Stimulated activated naive CD8-positive, alpha-beta T cell treated with anti-CD3 and anti-CD28 coated beads, Interleukin-15, Interleukin-2, amounts not matched to agents 100 U/mL and 50 U/mL, for 24 hours (primary cell): ENCODE measurements at places on chromosomes 6 and 20.

- no peak for DNase-seq
Measured at GRCh38 chr6:46526607-46527006, 35.4 kb upstream of the RCAN2 start.

GRCh38 chr6:32716396-32716795, 24.8 kb upstream of the HLA-DQA2 start:
- DNase-seq, result no peak

- DNase-seq, result no peak
Measured at GRCh38 chr20:25637247-25637646, 13.4 kb upstream of the NANP start.

DNA sequence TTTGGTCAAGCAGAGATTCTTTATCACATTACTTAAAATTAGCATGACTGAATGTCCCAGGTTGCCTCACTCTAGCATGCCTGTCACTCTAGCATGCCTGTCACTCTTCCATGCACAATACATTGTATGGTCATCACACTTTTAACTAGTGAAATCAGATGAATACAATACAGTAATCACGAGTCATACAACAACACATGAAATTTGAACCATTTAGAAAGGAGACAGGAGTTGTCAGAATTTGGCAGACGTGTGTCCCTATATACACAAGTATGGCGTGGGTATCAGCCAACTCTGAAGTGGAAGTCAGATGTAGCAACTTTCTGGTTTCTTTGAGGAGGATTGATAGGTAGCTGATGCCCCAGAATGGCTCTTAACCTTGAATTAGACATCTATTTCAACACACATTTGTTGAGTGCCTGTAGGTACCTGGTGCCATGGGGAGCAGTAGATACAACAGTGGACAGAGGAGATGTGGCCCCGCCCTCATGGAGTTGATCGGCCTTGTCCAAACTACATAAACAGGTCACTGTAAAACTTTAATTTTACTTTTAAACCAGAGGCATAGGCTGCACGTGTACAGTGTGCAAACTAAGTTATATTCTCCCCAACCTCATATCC, 116.1 kb upstream of the TIAM2 start:
- DNase-seq, result no peak

- DNase-seq, result no peak
Measured at GRCh38 chr6:3517350-3517749, 60.5 kb upstream of the SLC22A23 start.

DNA sequence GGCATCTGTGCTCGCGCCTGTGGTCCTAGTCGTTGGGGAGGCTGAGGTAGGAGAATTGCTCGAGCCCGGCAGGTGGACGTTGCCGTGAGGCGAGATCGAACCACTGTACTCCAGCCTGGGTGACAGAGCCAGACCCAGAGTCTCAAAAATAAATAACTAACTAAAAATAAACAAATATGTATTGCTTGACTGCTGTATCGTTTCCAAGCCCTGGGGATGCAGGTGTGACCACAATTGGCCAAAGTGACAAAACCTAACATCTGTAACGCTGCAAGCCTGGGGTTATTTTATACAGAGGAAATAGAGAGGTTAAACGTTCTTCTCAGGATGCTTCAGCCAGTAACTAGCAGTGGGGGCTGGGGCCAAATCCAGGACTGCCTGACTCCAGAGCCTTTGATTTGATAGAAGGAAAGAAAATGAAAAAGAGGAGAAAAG, 1.9 kb upstream of the SRSF3 start:
- no peak for DNase-seq

DNA sequence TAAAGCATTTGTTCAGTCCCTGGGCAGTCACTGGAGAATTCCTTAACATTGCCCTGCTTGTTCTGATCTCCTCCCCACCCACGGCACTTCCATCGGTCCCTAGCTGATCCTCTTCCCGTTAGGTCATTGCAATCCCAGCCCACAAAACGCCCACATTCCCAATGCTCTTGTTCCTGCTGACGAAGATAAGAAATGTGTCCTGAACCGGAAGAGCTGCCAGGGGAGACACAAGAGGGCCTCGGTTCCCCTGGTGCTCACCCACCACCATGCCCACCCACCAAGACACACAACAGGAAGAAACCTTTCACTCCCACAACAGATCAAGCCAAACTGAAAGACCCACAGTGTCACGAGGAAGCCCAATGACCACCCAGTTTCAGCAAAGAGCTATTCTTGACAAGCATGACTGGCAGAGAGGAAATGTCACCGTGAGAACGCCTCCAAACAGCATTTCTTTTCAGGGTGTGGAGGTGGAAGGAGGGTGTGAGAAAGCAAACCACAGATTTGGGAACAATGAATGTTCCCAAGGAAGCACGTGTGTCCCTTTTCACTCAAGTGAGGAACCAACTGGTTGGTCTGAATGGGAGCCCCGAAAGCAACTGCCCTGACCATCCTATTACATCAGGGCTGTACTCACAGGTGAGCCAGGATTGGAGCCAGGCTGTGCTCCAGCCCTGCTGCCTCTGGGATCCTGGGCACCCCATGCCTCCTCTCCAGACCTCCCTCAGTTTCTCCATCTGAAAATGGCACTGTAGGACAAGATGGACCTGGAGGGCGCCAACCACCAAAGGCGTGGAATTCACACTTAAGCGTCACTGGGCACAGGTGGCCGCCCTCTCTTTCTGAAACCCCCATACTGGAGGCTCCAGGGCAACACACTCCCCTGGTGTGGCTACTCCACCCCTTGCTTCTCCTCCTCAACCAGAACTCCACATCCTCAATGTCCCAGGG, 97.5 kb downstream of the ZMYND8 start:
- DNase-seq, result no peak

DNA sequence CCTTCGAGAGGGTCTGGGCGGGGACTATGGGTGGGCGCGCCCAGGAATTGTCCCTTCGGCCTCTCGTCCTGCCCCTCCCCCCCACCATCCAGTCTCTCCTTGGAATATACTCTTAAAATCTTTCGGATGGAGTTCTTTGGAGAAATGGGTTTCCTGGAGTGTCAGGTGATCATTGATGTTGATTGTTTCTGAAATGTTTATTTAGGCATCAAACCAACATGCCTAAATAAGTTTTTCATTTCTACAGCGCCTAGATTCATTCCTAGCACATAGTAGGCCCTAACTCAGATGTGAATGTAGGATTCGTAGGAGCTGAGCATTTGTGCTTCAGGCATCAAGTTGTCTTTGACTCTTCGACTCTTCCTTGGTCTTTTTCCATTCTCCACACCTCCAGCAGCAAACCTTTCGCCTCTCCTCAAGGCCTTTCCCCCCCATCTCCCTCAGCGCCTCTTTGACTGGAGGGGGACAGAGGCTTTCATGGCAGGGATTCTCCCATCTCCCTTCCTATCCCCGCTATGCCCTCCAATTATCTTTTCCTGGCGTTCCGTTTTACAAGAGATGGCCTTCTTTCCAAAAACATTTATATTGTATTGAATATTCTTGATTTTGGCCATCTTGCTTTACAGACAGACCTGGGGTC, 610 bp downstream of the CASP8AP2 start:
- DNase-seq, result no peak

- no peak for DNase-seq
Measured at GRCh38 chr6:70551566-70551965, 15.2 kb upstream of the SDHAF4 start.

- no peak for DNase-seq
Measured at GRCh38 chr6:139394027-139394649, 19.7 kb upstream of the CITED2 start.

DNA sequence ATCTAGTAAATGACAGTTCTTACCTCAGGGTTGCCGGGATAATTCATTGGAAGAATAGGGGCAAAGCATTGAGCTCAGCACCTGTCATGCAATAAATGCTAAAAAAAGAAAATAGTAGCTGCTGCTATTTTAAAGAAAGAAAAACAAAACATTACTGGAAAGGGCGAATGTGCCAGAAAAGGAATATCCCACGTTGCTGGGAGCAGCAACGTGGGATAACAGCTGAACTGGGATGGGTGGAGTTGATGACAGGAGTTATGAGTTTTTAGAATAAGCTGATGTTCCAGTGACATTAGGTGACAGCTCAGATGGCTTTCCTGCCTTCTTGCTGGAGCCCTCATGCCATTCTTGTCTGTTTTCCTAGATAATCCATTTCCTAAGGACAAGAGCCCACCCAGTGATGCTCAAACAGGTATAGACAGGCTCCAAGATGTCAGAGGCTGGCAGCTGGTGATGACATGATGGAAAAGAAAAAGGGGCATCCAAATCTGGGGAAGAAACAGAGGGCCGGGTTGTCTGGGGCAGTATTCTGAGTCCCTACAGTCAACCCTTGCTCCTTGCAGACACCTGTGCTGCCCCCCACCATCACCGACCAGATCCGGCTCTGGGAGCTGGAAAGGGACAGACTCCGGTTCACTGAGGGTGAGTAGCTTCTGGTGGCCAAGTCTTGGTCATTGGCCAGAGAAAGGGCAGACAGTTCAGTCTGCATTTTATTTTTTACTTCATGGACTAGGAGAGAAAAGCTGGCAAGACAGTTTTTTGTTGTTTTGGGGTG, 1.1 kb upstream of the VARS2 start:
- no peak for DNase-seq

GRCh38 chr20:40265825-40266533, 423.1 kb downstream of the MAFB start:
- DNase-seq, result peak; percentile 5

DNA sequence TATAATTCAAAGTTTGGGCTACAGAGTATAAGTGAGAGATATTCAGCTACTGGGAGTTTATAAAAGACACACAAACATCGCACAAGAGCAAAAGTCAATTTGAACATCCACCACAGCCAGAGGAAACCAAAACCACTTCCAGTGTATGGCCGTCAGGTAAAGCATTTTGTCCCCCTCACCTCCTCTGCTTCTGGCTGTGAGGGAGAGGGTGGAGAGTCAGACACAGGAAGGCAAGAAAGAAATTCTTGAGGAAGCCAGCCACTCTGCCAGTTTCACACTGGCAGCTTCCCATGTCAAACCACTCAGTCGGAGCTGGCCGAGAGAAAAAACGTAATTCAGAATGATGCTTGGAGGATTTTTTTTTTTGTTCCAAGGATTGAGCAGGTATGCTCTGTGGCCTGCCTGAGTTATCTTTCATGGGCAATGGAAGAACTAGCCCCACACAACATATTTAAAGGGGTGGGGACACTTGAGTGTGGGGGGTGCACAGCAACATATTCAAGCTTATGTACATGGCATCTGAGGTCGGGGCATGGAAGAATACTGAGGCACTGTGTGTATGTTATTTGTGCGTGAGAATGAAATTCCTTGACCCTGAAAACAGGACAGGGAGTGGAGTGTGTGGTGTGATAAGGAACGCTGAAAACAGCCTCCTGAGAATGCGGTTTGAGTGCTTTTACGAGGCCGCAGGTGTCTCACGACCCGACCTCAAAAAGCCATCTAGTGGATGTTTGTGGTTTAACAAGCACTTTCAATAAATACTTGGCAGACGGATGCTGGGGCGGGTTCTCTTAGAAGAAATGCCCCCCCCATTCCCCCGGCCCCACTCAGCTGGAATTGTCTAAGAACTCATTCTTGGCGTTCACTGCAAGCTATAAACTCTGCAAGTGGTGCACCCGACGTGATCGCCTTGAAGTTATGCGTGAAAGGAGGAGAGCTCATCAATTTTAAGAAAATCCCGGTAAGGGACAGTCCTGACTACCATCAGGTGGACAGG, 27.5 kb upstream of the ZBTB22 start:
- DNase-seq, result peak; percentile 55

GRCh38 chr6:12916006-12916405, 199.4 kb downstream of the PHACTR1 start:
- no peak for DNase-seq

- no peak for DNase-seq
Measured at GRCh38 chr20:29742699-29743100, 1514.8 kb upstream of the DEFB115 start.

GRCh38 chr6:19100752-19101151, 713.6 kb downstream of the RNF144B start:
- DNase-seq, result no peak

GRCh38 chr20:37378785-37379598, 33.1 kb downstream of the SRC start:
- DNase-seq, result no peak
